ENCODE measurements at places on chromosomes 6 and 20.

- no peak for DNase-seq
Observed at GRCh38 chr6:149209871-149210775, 107.4 kb upstream of the TAB2 start.

GRCh38 chr6:113425977-113426660, 431.0 kb upstream of the MARCKS start:
- DNase-seq: no peak

DNA sequence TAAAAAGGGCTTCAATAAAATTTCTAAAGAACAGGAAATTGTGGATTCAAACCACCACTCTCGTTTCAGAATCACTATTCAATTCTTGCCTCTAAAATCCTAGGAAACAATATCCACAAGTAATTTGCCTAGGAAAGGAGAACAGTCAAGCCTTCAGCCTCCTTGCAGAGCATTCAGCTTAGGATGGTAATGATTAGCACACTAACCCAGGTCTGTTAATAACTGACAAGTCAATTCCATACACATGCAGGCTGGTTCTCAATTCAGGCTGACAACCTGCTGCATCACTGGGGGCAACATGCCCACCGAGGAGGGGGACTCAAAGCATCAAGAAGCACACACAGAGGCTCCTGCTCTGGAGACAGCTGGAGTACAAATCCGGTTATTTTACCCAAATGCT, 57.6 kb downstream of the GMDS start:
- no peak for DNase-seq

DNA sequence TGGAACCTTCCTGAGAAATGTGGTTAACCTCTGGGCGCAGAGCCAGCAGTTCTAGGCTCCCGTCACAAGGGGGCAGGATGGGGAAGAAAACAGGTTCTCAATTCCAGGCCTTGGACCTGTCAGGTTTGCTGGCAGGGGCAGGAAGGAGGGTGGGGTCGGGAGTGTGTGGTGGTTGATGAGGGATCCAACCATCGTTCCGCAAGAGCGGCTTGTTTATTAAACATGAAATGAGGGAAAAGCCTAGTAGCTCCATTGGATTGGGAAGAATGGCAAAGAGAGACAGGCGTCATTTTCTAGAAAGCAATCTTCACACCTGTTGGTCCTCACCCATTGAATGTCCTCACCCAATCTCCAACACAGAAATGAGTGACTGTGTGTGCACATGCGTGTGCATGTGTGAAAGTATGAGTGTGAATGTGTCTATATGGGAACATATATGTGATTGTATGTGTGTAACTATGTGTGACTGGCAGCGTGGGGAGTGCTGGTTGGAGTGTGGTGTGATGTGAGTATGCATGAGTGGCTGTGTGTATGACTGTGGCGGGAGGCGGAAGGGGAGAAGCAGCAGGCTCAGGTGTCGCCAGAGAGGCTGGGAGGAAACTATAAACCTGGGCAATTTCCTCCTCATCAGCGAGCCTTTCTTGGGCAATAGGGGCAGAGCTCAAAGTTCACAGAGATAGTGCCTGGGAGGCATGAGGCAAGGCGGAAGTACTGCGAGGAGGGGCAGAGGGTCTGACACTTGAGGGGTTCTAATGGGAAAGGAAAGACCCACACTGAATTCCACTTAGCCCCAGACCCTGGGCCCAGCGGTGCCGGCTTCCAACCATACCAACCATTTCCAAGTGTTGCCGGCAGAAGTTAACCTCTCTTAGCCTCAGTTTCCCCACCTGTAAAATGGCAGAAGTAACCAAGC, 29.6 kb downstream of the SRSF3 start:
- peak; percentile 61 for DNase-seq

GRCh38 chr6:106510090-106510970, 119.0 kb downstream of the RTN4IP1 start:
- DNase-seq: peak; percentile 66

DNA sequence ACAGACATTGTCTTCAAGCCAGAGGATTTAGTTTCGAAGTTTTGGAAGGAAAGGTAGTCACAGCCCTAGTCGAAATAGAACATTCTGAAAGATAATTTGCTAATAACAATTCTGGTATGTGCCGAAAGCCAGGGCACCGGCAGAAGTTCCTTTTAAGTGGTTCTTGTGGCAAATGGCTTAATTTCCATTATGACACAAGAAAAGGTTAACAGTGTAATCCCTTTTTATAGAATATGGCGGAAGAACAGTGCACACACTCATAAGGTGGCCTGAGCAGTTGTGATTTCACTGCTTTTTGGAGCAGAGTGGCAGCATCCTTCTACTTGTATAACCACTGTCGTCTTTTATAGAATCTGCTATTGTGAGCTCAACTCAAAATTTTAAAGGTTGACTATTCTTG, 152.4 kb downstream of the SASH1 start:
- DNase-seq: no peak

- DNase-seq: peak; percentile 90
Observed at GRCh38 chr6:44245912-44246662, 814 bp upstream of the HSP90AB1 start.

All from stimulated activated naive B cell treated with anti-CD40 and anti-IgM and Interleukin-4, amounts not matched to agents 10 μg/mL and 1 μg/mL and 100 μg/mL, for 72 hours (primary cell).